ENCODE measurements at places on chromosomes 7 and 10. TPM values are rescaled to one million over a fixed set of nuclear protein-coding genes. Genes with fewer than 3 reads are reported as not detected.

Gene SERPINE1
- 0.11 TPM for total RNA-seq

Gene FUOM
- 14.7 TPM for total RNA-seq

Gene DGKI
- total RNA-seq: 0.91 TPM

Gene VSIR
- 3.6 TPM for total RNA-seq

Gene CC2D2B
- total RNA-seq: 0.82 TPM

Gene DENND2A
- total RNA-seq: 39.8 TPM

Gene GDF2
- not detected for total RNA-seq

Gene CTTNBP2
- total RNA-seq: 14.0 TPM

Gene FIGNL1
- 26.9 TPM for total RNA-seq

Gene UNCX
- total RNA-seq: not detected

Gene FKBP9
- total RNA-seq: 86.4 TPM

Gene FGFBP3
- total RNA-seq: 6.2 TPM

Gene ZNF438
- 6.1 TPM for total RNA-seq

Gene CCL26
- not detected for total RNA-seq

Gene ZNF485
- total RNA-seq: 6.3 TPM

Gene MAGI2
- 13.4 TPM for total RNA-seq

Gene AGMO
- total RNA-seq: 0.27 TPM

Gene IRF5
- 0.44 TPM for total RNA-seq

Gene TMEM139
- total RNA-seq: 5.1 TPM

Gene HOXA10
- total RNA-seq: not detected

Gene PLEKHS1
- total RNA-seq: not detected

Gene ANKRD7
- total RNA-seq: not detected

Gene PNLIPRP3
- not detected for total RNA-seq

Gene ATRNL1
- 25.9 TPM for total RNA-seq

Gene SLC26A5
- total RNA-seq: not detected

Gene CTNNA3
- 1.7 TPM for total RNA-seq

Gene GFRA1
- 8.7 TPM for total RNA-seq

Gene NEUROD6
- total RNA-seq: not detected

Gene HOXA7
- total RNA-seq: 1.5 TPM

Gene CTAGE8
- total RNA-seq: 8.9 TPM

Gene LRRC4
- 15.9 TPM for total RNA-seq

Gene HMX2
- total RNA-seq: not detected

Gene NPC1L1
- total RNA-seq: 21.2 TPM

Gene ZNF804B
- not detected for total RNA-seq

Gene TFEC
- not detected for total RNA-seq

Gene SLC26A3
- 2.0 TPM for total RNA-seq

Gene KCP
- 6.8 TPM for total RNA-seq

Gene FAM131B
- 3.7 TPM for total RNA-seq

Gene RBP3
- not detected for total RNA-seq

Gene NPFFR1
- not detected for total RNA-seq

Gene RASSF4
- 21.2 TPM for total RNA-seq

Gene CXCL12
- total RNA-seq: 4.2 TPM

Gene ADAM8
- 16.3 TPM for total RNA-seq

Gene AUTS2
- 125 TPM for total RNA-seq

Gene ADCY1
- 11.3 TPM for total RNA-seq

Gene UCMA
- total RNA-seq: not detected

Gene STRIP2
- 6.5 TPM for total RNA-seq

Gene TLL2
- total RNA-seq: 0.60 TPM

Gene TFR2
- 0.62 TPM for total RNA-seq

Gene CFAP58
- total RNA-seq: 0.29 TPM

Gene STEAP1B
- total RNA-seq: 1.2 TPM

Gene GTPBP10
- 25.1 TPM for total RNA-seq

Measured in progenitor cell of endocrine pancreas (in vitro differentiated cells).